Naive thymus-derived CD8-positive, alpha-beta T cell (primary cell): ENCODE measurements at places on chromosomes 7 and 10. TPM values are rescaled to one million over a fixed set of nuclear protein-coding genes. Genes with fewer than 3 reads are reported as not detected.

TAS2R16 gene
- not detected for total RNA-seq

CXCL12 gene
- total RNA-seq: not detected

TEX47 gene
- not detected for total RNA-seq

PLAU gene
- total RNA-seq: 0.26 TPM

ADAM12 gene
- not detected for total RNA-seq

CCDC126 gene
- total RNA-seq: 15.5 TPM

DNA sequence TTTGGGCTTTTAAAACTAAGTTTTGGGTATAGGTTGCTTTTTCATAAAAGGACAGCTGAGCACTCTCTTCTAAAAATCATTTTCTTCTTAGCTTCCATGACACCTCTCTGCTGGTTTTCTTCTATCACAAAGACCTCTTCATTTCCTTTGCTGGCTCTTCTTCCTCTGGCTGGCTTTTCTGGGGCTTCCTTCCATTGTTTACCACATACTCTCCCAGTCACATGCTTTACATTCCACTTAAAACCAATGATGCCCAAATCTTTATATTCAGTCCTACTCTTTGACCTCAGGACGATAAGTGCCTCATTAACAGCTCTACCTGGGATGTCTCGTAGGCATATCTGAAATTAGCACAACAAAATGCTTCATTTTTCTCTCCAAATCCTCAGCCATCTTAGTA lies 26.8 kb downstream of the FAM133B start:
- no peaks in the 10 kb centered on the region for H3K27me3 ChIP-seq
- no peak overlapping the region for H3K4me3 ChIP-seq
- peak overlapping the region; percentile 6 for H3K27ac ChIP-seq
- H3K36me3 ChIP-seq: peaks cover 79% of the 10 kb centered on the region

GRCh38 chr10:74097776-74098175 lies 52.9 kb downstream of the AP3M1 start:
- H3K4me1 ChIP-seq: peaks cover 7% of the 10 kb centered on the region
- H3K36me3 ChIP-seq: peaks cover 15% of the 10 kb centered on the region
- no peaks in the 10 kb centered on the region for H3K27me3 ChIP-seq
- no peak overlapping the region for H3K27ac ChIP-seq

GRCh38 chr10:28744069-28744768 lies 66.9 kb downstream of the BAMBI start:
- no peak overlapping the region for H3K27ac ChIP-seq
- no peaks in the 10 kb centered on the region for H3K4me1 ChIP-seq
- H3K36me3 ChIP-seq: no peaks in the 10 kb centered on the region
- peaks cover 6% of the 10 kb centered on the region for H3K27me3 ChIP-seq
- H3K4me3 ChIP-seq: no peak overlapping the region

GRCh38 chr7:128381161-128381821 lies 19.8 kb upstream of the PRRT4 start:
- H3K4me1 ChIP-seq: no peaks in the 10 kb centered on the region
- no peaks in the 10 kb centered on the region for H3K27me3 ChIP-seq
- H3K36me3 ChIP-seq: no peaks in the 10 kb centered on the region
- H3K4me3 ChIP-seq: no peak overlapping the region

GRCh38 chr10:22683140-22683389 lies 31.3 kb downstream of the PIP4K2A start:
- no peaks in the 10 kb centered on the region for H3K36me3 ChIP-seq
- H3K27me3 ChIP-seq: no peaks in the 10 kb centered on the region
- peaks cover 47% of the 10 kb centered on the region for H3K4me1 ChIP-seq
- H3K27ac ChIP-seq: peak overlapping the region; percentile 93
- H3K4me3 ChIP-seq: peak overlapping the region; percentile 80

DNA sequence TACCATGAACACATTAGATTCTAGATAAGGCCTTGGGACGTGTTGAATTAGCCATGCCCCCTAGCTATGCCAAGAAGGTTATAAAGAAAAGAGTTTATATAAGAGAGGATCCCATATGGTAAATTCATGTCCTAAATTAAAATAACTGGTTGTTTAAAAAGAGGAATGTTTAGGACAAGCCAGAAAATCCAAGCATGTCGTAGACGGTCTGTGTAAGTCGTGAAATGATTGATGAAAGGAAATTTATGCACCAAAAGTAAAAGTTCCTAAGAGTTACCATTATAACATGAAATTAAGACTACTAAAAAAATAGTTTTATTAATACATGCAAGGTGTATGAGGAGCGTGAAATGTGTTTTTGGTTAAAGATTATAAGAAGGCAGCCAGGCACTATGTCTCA lies 624.9 kb downstream of the ARL4A start:
- H3K36me3 ChIP-seq: no peaks in the 10 kb centered on the region
- H3K4me1 ChIP-seq: no peaks in the 10 kb centered on the region
- no peaks in the 10 kb centered on the region for H3K27me3 ChIP-seq
- H3K4me3 ChIP-seq: no peak overlapping the region

GRCh38 chr10:132458586-132459300 lies 61.7 kb downstream of the PWWP2B start:
- H3K27me3 ChIP-seq: no peaks in the 10 kb centered on the region
- H3K36me3 ChIP-seq: no peaks in the 10 kb centered on the region
- DNase-seq: peak; percentile 76
- H3K27ac ChIP-seq: no peak overlapping the region
- no peak overlapping the region for H3K4me3 ChIP-seq

- H3K27me3 ChIP-seq: no peaks in the 10 kb centered on the region
- H3K4me3 ChIP-seq: no peak overlapping the region
These were observed 86.6 kb upstream of the PDK4 start for GRCh38 chr7:95682913-95683312.

GRCh38 chr10:52486840-52487611 lies 172.9 kb downstream of the DKK1 start:
- no peaks in the 10 kb centered on the region for H3K4me1 ChIP-seq
- no peak overlapping the region for H3K4me3 ChIP-seq
- H3K27me3 ChIP-seq: no peaks in the 10 kb centered on the region
- no peak for DNase-seq

- no peak for DNase-seq
- no peaks in the 10 kb centered on the region for H3K36me3 ChIP-seq
- no peak overlapping the region for H3K4me3 ChIP-seq
- H3K4me1 ChIP-seq: no peaks in the 10 kb centered on the region
These were observed 352.0 kb downstream of the PCLO start for GRCh38 chr7:82810558-82811259.

GRCh38 chr7:37282927-37283326 lies 165.7 kb downstream of the ELMO1 start:
- peaks cover 4% of the 10 kb centered on the region for H3K36me3 ChIP-seq
- DNase-seq: no peak
- H3K4me1 ChIP-seq: peaks cover 58% of the 10 kb centered on the region
- H3K27me3 ChIP-seq: no peaks in the 10 kb centered on the region
- no peak overlapping the region for H3K27ac ChIP-seq

DNA sequence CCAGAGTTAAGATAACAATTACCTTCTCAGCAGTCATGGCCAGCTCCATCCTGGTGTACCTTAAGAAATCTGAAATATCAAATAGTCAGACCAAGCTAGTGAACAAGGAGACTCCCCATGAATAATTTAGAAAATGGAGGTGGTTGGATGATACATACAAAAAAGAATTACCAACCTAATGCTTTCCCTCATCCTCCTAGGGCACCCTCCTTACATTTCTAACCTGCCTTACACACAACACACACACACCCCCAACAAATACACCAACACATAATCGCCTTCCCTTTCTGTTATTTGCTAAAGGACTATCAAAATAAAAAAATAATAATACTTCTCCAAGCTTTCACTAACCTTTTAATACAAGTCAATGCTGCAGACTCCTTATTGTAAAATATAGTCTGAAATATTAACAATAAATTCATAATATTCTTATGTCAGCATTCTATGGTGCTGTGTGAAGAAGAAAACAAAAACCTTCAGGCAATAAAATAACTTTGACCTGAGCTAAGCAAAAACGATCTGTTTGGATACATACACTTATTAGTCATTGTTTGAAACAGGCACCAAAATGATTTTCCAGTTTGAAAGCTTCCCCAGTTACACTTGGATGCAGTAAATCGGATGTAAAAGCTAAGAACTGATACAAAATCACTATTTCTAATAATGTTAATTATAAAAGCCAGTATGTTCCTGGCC lies 3.4 kb downstream of the TWIST1 start:
- DNase-seq: no peak
- H3K36me3 ChIP-seq: no peaks in the 10 kb centered on the region
- H3K27me3 ChIP-seq: peaks cover 80% of the 10 kb centered on the region
- H3K27ac ChIP-seq: no peak overlapping the region

- no peak overlapping the region for H3K4me3 ChIP-seq
- H3K4me1 ChIP-seq: no peaks in the 10 kb centered on the region
- H3K36me3 ChIP-seq: no peaks in the 10 kb centered on the region
These were observed 153.1 kb downstream of the TRIL start for GRCh38 chr7:28804990-28805389.

GRCh38 chr10:33377658-33378025 lies 43.2 kb upstream of the NRP1 start:
- no peaks in the 10 kb centered on the region for H3K4me1 ChIP-seq
- no peak overlapping the region for H3K4me3 ChIP-seq
- DNase-seq: no peak
- H3K27me3 ChIP-seq: peaks cover 9% of the 10 kb centered on the region

- no peak overlapping the region for H3K4me3 ChIP-seq
- DNase-seq: no peak
- peaks cover 23% of the 10 kb centered on the region for H3K4me1 ChIP-seq
- H3K36me3 ChIP-seq: peaks cover 10% of the 10 kb centered on the region
These were observed 152.4 kb upstream of the LAMB4 start for GRCh38 chr7:108282427-108282996.

GRCh38 chr10:79112881-79113431 lies 44.2 kb downstream of the ZMIZ1 start:
- peaks cover 68% of the 10 kb centered on the region for H3K4me1 ChIP-seq
- no peaks in the 10 kb centered on the region for H3K27me3 ChIP-seq
- DNase-seq: no peak
- H3K4me3 ChIP-seq: no peak overlapping the region
- H3K27ac ChIP-seq: no peak overlapping the region
- no peaks in the 10 kb centered on the region for H3K36me3 ChIP-seq

DNA sequence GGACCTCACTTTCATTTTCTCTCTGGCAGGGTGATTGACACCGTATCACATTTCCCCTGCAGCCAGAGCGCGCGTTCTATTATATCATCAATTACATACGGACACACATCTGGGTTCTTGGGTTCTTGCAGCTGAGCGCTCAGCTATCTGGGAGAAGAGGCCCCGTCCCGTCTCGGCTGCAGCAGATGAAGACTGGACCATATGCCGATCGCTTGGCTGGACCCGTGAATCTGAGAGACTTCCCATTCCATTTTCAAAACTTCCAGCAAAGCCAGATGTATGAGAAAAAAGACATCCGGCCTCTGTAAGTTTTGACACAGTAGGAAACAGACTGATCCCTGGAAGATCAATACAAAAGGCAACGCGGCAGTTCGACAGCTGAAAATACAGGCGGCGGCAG lies 99.8 kb downstream of the JCAD start:
- H3K27me3 ChIP-seq: peaks cover 15% of the 10 kb centered on the region
- no peak overlapping the region for H3K4me3 ChIP-seq
- no peaks in the 10 kb centered on the region for H3K36me3 ChIP-seq
- DNase-seq: no peak

DNA sequence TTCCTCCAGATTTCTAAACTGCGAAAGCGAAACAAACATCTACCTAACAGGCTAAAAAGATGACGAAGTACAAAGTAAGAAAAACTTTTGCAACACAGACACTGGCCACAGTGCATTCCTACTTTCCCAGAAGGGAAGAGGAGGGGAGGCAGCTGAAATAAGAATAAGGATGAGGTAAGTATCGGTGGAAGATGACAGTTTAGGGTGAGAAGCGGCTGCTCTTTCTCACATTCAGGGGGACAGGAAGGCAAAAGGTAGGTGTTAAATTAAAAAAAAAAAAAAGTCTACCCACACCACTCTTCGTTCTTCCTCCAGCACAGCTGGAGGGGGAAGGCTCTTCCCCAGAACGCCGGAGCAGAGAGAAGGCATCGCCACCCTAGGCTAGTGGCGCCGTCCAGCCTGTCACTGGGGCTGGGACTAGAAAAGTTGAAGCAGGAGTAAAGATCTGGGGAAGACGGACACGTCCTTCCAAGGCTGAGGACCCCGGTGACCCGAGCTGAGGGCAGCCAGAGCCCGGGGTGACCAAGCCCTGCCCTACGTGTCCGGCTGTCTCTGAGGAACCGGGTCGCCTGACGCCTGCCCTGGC lies 846 bp downstream of the DNAJC1 start:
- no peaks in the 10 kb centered on the region for H3K27me3 ChIP-seq
- peaks cover 26% of the 10 kb centered on the region for H3K4me1 ChIP-seq
- DNase-seq: peak; percentile 10
- H3K27ac ChIP-seq: peak overlapping the region; percentile 49

DNA sequence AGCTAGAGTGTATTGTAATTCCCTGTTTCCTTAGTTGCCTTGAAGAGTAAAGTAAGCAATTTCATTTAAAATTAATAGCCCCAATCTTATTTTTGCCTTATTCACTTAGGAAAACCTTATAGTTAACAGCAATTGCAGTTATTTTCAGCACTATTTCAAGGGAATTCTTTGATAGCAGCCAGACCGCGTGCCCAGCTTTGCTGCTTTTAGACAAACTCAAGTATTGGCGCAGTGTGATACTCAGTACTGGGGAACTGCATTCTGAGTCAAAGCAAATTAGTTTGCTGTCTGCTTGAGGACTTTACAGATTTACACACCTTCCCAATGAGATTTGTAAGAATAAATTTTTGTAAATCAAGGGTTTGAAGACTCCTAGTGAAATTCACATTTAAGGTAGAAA lies 21.2 kb downstream of the PRKG1 start:
- no peak overlapping the region for H3K27ac ChIP-seq
- H3K36me3 ChIP-seq: no peaks in the 10 kb centered on the region
- H3K4me1 ChIP-seq: no peaks in the 10 kb centered on the region
- H3K4me3 ChIP-seq: no peak overlapping the region
- no peak for DNase-seq

GRCh38 chr10:118028619-118029018 lies 18.1 kb downstream of the RAB11FIP2 start:
- no peak overlapping the region for H3K27ac ChIP-seq
- DNase-seq: no peak
- no peaks in the 10 kb centered on the region for H3K27me3 ChIP-seq
- H3K36me3 ChIP-seq: no peaks in the 10 kb centered on the region
- H3K4me1 ChIP-seq: peaks cover 11% of the 10 kb centered on the region

DNA sequence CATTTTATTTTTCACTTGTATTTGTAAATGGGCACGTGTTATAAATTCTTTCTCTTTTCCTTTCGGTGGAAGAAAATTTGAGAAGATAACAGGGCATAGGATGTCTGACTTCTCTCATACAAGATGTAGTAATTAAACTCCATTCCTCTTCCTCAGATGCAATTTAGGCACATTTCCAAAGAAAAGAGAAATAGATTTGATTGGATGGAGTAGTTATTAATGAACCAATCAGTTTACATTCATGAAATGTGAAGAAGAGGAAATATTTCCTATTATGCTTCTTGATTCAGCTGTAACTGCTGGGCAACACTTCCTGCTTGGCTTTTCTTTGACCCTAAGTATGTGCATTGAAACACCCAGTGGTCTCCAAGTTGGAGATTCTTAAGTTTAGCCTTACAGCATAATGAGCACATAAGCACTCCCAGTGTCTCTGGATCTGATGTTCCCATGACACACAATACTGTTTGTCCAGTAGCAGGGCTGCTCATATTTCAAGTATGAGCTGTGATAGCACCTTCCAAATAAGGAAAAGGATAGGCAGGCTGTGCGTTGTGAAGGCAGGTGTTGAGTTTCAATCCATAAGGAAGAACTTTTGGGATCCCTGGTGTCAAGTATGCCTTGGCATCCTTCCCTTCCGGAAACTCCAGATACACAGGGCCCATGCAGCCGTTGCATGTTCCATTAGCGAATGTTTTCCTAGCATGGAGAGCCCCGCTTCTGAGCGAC lies 33.4 kb upstream of the COBL start:
- H3K27me3 ChIP-seq: peaks cover 1% of the 10 kb centered on the region
- no peaks in the 10 kb centered on the region for H3K36me3 ChIP-seq
- H3K27ac ChIP-seq: no peak overlapping the region
- no peak for DNase-seq
- no peaks in the 10 kb centered on the region for H3K4me1 ChIP-seq
